ENCODE measurements at places on chromosomes 3 and 15.

DNA sequence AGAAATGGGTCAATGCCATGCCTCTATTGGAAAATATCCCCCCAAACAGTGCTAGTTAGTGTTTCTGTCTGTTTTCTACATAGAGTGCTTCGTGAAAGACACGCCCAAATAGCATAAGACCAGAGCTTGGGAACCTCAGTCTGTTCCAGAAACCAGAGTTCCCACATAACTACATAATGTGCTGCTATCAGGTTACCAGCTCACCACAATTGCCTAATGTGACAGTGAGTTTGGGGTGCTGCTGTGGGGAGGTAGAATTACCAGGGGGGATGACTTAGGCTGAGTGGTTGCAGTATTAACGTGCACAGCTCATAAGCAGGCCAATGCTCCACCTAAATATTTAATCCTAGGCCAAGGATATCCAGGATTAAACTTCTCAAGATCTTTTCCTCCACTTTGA is 39.2 kb downstream of the DUT start:
- DNase-seq = no peak

- no peak for DNase-seq
Observed at GRCh38 chr3:98778383-98778782, 15.2 kb downstream of the ST3GAL6 start.

DNA sequence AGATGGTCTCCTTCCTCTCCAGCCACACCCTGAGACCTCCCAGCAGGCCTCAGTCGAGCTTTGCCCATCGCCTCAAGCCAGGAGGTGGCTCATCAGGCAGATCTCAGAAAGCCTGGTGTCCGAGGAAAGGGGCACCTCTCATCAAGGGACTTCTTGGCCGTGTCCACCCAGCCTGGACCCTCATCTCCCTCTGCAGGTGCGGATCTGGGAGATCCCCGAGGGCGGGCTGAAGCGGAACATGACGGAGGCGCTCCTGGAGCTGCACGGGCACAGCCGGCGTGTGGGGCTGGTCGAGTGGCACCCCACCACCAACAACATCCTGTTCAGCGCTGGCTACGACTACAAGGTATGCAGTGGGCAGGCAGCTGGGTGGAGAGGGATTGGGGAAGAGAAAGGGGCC is 110.2 kb downstream of the ANP32A start:
- DNase-seq = no peak

DNA sequence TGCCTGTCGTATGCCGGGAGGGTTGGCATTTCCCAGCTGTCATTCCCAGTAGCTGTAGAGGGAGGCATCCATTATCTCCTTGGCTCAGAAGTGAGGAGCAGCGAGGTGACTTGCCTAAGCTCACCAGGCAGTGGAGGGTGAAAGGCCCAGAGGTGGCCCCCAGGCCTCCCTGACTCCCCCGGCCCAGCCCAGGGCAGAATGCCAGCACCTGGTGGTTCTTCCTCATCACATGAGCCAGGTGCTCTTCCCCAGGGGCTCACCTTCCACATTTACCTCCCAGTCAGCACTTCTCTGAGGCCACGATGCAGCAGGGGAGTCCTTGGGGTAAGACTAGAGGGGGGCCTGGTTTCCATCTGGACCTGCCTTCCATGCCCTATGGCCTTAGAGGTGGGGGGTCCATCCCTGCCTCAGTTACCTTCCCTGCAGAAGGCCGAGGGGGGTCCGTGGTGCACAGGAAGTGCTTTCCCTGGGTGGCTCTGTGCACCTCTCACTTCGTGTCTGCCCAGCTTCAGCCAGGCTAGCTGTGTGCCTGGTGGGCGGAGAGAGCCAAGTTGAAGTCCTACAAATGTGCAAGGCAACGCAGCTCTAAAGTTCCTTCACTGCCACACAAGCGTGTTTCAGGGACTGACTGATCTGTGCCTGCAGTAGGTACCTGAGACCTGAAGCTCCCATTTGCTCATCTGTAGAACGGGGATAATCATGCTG is 70.3 kb upstream of the PLXNA1 start:
- no peak for DNase-seq

GRCh38 chr3:123449997-123450604 is 1.2 kb upstream of the ADCY5 start:
- no peak for DNase-seq

GRCh38 chr15:69014454-69014853 is at the start of gene NOX5:
TSS of gene NOX5 (plus strand) at chr15:69014695. CDS start at chr15:69014736, 41 bp downstream.
- no peak for DNase-seq

DNA sequence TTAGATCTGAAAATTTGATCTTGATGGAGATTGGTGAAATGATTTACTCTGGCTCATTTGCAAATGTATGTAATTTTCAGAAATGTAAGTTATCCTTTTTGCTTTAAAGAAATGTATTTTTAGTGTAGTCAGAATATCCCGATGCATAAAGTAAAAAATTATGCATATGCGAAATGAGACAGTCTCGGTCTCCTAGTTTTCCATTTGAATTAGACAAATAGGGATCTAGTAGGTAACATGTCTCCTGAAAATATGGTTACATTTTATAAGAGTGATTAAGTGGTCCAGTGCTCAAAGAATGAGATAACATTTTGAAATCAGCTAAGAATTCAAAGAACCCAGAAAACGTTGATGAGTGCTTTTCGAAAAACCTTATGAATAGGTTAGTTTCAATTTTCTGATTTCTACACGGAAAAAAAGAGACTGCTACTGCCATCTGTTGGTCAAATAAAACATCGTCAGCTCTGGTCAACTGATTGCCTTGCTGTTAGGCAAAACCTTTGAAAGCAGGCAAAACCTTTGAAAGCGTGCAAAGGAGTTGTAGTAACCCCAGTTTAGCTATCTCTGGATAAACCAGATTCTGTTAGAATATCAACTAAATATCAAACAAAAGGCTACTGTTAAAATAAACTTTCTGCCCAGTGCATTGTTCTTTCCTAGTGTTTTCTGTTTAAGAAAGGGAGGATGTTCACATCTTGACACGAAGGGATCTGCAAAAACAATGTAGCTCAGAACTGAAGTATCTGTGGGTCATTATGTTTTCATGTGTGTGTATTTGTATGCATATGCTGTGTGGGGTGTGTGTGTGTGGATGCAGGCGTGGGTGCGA is 59.3 kb upstream of the CHMP2B start:
- DNase-seq = peak; percentile 36

DNA sequence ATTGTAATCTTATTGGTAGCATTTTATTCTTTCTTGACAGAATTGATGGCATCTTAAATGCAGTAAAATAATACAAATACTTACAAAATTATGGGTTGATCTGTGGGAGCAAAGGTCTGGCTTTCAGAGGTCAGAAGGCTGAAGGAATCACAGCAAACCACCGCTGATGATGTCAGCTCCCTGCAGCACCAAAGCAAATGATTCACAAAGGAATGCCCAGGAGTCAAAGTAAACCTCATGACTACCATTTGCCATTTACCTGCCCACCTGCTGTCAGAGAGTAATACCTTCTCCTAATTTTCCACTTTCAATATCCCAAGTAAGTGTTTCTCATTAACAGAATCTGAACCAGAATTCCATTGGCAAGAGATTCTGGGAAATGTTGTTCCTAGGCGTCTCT is 46.1 kb downstream of the CPA3 start:
- DNase-seq = no peak

GRCh38 chr3:113441051-113441770 is at the start of gene CFAP44:
TSS of gene CFAP44 (minus strand) at chr3:113441493. CDS start at chr3:113433664, 7,829 bp downstream.
- DNase-seq = no peak

DNA sequence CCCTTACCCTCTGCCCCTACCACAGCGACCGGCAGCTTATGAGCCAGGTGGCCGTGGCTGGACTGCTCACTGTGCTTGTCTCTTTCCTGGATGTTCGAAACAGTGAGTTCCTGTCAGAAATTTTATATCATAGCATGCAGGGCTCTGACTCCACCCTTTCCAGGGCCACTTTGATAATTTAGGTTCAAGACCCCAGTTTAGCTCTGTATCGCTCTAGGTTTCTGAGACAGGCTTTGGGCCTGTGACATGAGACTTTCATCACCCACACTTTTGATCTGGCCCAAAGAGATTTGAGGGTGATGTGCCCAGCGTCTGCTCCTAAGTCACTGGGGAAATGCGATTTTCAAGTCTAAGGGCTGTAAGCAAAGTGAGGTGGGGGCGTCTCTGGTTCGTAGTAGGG is 6.5 kb upstream of the EIF4G1 start:
- no peak for DNase-seq

GRCh38 chr3:46968783-46969428 is 7.6 kb downstream of the CCDC12 start:
- DNase-seq = no peak

- DNase-seq = peak; percentile 76
Observed at GRCh38 chr15:66566963-66567531, 1.2 kb upstream of the LCTL start.

- no peak for DNase-seq
Observed at GRCh38 chr3:131503320-131503635, 507 bp upstream of the MRPL3 start.

- no peak for DNase-seq
Observed at GRCh38 chr3:179688850-179689249, 36.0 kb downstream of the USP13 start.

DNA sequence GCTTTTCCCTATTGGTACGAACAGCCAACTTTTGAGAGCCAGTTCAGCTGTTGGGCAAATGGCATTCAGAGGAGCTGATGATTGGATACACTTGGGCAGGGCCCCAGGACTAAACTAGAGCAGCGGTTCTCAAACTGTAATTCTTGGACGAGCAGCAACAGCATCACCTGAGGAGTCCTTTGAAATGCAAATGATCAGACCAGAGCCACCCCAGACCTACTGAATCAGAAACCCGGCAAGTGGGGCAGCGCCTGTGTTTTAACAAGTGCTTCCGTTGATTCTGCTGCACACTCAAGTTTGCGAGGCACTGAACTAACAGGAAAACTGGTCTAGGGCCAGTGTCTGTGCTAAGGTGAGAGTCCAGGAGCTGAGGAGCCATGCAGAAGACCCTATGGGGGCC is 239.7 kb downstream of the UACA start:
- DNase-seq = no peak

DNA sequence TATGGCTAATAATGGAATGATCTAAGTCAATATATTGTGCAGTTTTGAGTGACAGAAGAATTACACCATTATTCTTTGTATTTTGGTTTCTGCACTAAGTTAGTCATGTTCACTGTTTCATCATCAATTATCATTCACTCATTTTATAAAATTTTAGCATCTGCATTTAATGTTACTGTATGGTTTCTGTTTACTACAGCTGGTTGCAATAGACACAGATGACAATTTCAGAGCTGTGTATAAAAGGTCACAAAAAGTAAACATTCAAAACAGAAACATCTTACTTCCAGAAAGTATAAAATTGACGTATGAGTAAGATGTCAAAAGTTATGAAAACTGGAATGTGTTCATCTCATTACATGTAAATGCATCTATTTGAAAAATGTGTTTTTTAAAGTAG is 111.1 kb upstream of the GBE1 start:
- DNase-seq = no peak

DNA sequence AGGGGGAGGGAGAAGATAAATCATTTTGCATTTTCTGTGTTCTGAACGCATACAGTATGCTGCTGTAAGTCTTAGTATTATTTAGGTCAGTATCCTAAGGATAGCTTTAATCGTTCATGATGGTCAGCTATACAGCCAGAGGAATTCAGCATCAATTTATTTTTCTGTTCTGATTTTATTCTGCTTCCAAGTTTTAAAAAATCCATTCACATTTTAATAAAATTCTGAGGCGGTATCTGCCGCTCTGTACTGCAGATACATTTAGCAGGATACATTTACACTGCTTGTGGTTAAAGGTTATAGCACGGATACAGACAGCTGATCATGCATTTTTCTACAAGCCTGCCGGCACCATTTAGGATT is 17.8 kb downstream of the ZBTB38 start:
- DNase-seq = no peak

- no peak for DNase-seq
Observed at GRCh38 chr3:49878686-49879085, 9.0 kb upstream of the CAMKV start.

DNA sequence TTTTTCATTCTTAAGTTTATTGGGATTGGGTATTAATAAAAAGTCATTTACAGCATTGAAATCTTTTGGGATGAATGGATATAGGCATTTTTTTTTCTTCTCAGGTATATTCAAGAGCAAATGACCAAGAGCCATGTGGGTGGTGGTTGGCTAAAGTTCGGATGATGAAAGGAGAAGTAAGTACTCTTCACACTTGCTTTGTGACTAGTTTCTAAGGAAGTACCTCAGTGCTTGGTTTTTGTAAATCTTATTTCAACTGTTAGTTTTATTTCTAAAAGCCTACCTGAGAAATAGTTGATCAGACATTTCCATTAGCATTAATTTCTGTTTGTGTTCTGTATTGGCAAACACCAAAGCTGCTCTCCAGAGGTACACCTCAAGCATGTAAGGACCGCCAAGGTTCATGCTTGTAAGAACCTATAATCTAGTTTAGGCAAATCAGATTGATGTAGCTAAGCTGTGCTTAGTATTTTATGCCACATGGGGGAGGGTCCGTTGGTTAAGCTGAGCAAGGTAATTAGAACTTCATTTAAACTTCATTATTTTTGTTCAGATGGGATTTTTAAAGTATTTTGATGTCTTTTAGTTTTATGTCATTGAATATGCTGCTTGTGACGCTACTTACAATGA is 35.4 kb downstream of the FXR1 start:
- DNase-seq = no peak

DNA sequence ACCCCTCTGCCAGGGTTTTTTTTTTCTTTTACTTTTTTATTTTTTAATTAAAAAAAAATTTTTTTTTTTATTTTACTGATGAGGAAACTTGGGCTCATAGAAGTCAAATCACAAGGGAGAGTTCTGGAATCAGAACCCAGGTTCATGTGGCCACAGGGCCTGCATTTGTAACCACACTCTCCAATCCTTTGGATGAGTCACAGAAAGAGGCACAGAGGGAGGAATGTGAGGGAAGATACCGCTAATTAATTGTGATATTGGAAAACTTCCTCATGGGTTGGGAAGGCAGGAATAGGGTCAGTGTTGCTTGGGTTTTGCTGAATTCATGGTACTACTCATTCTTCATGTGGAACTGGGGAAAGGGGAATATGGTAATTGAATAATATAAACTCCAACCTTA is 132.9 kb upstream of the SLC6A11 start:
- DNase-seq = no peak
